ENCODE measurements at places on chromosomes 13 and 19.

GRCh38 chr13:49098198-49098597, 121.9 kb upstream of the MLNR start:
- DNase-seq, result no peak

DNA sequence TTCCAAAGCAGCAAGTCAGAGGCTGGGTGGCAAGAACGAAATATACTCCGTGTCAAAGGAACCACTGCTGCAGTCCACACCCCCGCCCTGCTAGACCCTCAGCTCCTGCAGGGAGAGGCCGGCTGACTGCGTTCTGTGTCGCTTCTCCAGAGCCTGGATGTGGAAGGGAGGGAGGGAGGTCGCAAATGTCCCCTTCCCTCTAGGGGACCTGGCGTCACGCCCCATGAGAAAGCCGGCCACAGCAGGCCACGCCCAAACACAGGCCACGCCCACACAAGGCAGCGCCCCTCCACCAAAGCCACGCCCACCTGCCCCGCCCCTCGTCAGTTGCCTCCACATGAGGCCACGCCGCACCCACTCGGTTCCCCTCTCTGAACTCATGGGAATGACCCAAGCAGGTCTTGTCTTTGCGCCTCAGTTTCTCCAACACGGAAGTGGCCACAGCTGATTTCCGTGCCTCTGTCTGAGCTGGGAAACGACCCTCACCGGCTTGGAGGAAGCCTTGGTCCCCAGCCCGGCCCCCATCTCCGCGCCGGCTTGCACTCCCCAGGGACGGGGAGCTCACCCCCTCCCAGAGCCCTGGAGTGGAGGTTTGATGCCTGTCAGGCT, 38.4 kb upstream of the TCF3 start:
- DNase-seq, result peak; percentile 78

- DNase-seq, result no peak
Measured at GRCh38 chr13:112634102-112634501, 46.1 kb upstream of the TUBGCP3 start.

- no peak for DNase-seq
Measured at GRCh38 chr13:41059456-41060081, 1.7 kb upstream of the WBP4 start.

DNA sequence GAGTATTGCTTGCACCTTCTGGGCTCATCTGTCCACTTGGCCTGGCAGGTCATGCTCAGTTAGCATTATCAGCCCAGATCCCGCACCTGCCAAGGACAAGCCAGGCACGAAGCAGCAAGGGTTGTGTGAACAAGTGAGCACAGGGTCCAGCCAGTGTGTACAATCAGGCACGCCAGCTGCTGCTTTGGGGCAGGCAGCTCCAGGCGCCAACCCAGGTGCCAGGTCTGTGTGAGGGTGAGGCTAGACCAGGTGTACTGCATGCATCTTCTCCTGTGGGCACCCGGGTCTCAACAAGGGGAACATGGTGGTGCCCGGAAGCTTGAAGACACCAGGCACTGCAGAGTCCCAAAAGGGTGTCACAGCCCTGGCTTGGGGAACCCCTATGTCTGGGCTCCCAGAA, 1446.8 kb downstream of the PCDH9 start:
- no peak for DNase-seq

DNA sequence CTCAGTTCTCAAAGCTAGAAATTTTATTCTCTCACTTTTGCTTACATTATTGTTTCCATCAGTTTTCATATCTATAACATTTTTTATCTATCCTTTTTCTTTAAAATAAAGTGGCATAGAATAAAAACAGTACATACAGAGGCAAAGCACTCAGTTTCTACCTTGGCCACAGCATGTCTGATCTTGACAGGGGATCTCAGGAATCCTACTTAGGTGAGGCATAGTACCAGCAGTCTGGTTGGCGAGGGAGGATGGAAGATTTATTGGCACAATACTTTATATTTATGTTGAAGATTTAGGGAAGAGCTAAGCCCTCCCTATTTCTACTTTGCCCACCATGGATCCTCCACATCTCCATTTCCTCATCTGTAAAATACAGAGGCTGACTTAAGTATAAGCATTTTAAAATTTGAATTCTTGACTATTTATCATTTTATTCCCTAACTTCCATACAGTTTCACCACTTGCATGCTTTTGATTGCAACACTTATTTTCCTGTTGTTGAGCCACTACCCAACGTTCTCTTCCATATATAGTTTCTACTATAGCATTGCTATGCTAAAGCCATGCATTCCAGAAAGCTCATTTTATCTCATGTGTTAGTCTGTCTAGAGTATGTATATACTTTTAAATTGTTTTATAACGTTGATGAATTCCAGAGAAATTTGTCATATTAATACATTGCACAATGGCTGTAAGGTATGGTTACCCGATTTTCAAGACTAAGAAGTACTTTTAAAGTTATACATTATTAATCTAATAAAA, 506.7 kb downstream of the KCTD12 start:
- DNase-seq, result no peak

- DNase-seq, result no peak
Measured at GRCh38 chr13:91539286-91540157, 141.1 kb downstream of the GPC5 start.

DNA sequence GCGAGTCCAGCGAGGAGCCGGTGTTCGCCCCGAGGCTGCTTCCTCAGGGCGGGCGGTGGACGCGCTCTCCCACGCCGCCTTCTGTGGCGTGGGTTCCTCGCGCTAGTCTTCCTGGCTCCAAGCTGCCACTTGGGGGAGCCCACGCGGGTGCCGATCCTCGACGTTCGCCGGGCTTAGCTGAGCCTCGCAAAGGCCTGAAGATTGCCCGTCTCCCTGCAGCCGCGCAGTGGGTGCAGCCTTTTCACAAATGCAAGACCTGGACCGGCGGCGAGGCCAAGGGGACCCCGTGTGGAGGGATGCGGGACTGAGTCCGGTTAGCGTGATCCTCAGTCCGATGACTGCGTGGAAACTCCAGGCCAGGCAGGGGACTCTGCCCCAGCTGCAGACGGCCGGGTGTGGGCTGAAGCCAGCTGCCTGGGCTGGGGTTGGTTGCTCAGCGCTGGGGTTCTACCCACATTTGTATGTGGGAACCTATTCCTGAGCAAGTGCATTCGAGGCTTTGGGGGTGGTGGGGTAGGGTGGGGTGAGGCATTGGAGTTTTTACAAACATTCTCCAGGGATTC, 16.6 kb upstream of the LRP3 start:
- no peak for DNase-seq

GRCh38 chr19:10473192-10473591, 30.0 kb downstream of the KEAP1 start:
- no peak for DNase-seq

DNA sequence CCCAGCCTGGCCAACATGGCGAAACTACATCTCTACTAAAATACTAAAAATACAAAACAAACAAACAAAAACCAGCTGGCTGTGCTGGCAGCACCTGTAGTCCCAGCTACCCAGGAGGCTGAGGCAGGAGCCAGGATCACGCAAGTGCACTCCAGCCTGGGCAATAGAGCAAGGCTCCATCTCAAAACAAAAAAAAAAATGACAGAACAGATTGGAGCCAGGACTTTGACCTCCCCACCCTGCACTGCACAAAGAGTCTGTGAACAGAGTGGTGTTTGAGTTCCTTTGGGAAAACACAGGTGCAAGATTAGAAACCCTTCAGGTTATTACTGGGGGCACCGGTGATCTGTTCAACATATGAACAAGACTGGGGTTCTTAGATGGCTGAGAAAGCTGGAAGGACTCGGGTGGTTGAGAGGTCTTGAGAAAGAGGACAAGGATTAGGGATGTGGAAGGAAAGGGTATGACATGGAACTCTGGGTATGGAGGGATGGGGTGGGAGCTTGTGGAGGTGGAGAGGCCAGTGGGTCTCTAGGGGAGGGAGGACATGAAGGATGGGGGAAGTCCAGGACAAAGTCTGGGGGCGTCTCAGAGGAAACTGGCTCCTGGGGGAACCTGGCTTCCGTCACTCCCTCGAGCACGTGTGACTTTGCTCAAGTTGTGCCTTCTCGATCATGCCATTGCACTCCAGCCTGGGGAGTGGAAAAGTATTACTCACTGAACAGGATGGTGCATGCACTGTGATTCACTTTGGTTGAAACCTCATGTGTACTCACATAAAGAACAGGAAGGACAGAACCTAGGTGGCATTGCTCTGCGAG, 25.9 kb downstream of the RCN3 start:
- peak; percentile 74 for DNase-seq

DNA sequence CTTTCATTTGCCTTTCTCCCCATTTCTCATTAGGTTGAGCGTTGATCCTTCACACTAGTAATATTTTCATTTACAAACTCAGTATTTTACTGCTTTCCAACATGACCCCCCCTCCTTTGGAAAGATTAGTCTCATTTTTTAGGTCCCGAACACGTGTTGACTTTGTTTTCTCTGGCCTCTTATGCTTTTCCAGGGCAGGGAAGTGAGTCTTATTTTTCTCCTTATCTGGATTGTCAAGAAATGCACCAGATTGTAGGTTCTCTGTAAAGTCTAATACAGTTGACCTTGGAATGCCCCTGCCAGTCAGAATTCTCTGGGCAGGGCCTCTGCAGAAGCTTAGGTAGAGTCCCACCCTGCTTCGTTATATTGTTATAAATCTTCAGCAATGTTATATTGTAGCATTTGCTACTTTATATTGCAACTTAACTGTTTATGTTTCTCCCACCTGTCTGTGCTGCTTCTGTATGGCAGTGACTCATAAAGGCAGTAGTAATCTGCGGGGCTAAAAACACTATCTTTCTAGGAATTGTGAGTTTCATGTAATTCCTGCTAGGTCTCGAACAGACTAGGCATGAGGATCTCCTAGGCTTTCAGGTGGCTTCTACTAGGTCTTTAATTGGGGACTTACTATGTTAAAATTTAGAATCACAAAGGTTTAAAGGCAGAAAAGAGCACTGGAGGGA, 2.0 kb downstream of the TDRD3 start:
- DNase-seq, result no peak

DNA sequence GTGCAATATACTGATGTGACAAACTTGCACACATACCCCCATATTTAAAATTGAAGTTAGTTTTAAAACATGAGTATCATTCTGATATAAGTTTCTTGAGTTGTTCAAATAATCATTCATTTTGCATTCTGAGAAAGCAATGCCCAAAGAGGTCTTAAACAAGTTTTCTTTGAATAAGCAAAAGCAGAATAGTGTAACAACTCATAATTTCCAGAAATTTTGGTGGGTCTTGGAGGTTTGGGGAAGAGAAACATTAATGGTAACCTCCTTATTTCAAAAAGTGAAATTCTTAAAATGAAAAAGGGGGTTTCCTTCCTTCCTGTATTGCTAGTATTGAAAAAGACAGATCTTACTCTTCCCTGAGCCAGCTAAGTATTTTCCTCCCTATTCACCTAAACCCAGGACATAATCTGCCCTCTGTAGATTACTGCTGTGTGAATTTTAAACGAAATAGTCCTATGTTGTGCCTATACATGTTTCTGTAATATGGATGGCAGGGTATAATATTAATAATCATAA, 30.4 kb downstream of the SLC25A15 start:
- DNase-seq, result no peak

DNA sequence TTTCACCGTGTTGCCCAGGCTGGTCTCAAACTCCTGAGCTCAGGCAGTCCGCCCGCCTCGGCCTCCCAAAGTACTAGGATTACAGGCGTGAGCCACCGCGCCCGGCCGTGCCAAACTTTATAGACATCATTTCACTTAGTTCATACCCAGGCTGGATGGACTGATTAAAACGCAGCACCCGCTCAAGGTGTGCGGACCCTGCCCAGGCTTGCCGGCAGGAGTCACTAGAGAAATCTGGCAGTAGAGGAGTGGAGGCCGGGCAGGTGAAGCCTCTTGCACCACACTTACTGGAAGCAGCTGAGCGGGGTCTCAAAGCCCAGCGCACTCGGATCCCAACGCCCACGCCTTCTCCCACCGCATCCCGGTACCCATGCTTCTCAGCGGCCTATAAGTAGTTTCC, 11.4 kb downstream of the PTGIR start:
- DNase-seq, result peak; percentile 51

GRCh38 chr13:73913751-73914518, 220.3 kb downstream of the KLF12 start:
- no peak for DNase-seq

- DNase-seq, result no peak
Measured at GRCh38 chr13:47085346-47085745, 188.5 kb upstream of the HTR2A start.

DNA sequence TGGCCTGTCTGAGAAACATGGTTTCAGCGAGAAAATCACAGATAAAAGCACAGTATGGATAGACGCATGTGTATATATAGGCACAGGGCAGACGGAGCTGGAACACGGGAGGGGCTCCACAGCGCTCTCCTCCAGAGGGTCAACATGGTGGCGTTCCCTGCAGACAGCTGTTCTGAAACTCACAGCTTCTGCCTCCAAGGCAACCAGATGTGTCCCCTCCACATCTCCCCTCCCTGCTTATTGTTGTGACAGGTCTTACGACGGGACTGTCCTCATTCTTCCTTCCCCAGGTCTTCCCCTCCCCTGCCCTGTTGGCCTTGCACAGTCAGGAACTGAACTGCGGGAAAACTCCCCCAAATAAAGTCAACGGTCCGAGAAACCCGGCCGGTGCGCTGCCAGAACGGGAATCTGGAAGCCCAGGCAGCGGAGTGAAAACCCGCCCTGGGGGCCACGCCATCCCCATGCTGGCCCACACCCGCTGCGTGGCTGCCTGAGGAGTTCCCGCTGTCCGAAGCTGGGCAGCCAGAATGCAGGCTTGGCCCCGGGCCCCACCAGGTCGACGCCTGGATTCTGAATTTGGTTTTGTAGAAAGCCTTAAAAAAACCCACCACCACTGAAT, 2.6 kb upstream of the TIMM13 start:
- DNase-seq, result no peak

DNA sequence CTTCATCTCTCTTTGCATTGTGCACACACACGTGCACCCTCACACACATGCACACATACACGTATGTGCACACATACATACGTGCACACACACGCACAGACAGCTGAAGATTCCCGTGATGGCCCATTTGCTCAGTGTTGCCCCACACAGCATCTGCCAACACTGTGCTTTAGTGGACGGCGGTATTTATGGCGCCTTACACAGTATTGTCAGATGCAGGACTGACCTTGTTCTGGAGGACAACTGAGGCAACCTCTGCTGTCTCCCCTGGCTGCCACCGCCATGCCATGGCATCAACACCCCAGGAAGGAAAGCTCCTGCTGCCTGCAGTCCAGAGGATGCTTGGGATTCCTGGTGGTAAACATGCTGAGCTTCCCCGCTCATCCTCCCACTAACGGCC, 316.4 kb downstream of the TEX29 start:
- no peak for DNase-seq

DNA sequence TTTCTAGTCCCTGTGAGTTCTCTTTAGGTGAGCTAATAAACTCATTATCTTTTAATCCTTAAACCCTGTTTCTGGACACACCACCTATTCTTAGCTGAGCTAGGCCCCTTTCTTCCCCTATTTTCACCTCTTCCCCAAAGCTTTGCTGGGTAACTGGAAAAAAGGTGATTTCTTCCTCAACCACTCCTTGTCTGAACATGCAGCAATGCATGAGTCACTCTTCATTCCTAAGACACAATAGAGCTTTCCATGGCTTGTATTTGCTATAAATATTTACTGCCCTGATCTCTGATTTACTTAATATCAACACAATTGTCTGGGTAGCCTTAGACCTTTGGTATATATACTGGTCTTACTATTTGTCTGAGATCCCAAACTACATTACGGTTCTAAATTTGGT, 370.9 kb downstream of the KLF5 start:
- DNase-seq, result no peak

All from activated CD8-positive, alpha-beta memory T cell treated with anti-CD3 and anti-CD28 coated beads, Interleukin-2, amount 50 U/mL, for 48 hours (primary cell).